ENCODE measurements at places on chromosomes 16 and 17.
A peak's percentile ranks its signal among the peaks of the same experiment; 100 is the strongest.

DNA sequence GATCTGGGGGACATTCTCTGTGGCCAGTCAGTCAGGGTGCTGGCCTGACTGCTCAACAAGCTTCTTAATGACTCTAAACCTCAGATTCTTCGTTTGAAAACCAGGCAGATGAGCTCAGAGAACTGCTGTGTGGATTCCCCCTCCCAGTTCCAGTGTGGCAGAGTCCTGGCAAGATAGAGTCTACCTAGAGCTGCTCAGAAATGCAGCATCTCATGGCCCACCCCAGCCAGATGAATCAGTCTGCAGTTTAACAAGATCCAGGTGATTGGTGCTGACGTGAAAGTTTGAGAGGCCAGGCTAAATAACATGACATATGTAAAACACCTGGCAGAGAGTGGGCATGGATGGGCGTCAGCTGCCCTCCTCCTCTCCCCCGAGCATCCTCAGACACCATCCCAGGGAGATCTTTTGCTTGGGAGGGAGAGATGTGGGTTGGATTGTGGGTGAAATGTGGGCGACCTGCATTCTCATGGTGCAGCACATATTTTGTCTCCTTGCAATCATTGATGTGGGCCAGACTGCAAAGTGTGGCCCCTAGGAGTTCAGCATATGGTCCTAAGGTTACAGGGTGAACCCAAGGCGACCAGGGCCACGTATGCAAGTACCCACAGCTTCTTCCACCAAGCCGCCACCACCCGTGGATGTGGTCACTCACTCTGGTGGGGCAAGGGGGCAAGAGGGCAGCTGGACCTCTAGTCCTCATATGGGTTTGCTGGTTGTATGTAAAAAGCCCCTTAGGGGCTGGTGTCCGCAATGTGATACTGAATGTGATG lies 19.5 kb downstream of the SOCS3 start:
- no peak for DNase-seq

- DNase-seq, result no peak
Measured at GRCh38 chr17:38508570-38508950, 80.3 kb downstream of the ARHGAP23 start.

- no peak for DNase-seq
Measured at GRCh38 chr17:61400066-61400716, 548 bp downstream of the TBX2 start.

GRCh38 chr17:42647778-42648177 lies 11.3 kb upstream of the TUBG2 start:
- DNase-seq, result no peak

DNA sequence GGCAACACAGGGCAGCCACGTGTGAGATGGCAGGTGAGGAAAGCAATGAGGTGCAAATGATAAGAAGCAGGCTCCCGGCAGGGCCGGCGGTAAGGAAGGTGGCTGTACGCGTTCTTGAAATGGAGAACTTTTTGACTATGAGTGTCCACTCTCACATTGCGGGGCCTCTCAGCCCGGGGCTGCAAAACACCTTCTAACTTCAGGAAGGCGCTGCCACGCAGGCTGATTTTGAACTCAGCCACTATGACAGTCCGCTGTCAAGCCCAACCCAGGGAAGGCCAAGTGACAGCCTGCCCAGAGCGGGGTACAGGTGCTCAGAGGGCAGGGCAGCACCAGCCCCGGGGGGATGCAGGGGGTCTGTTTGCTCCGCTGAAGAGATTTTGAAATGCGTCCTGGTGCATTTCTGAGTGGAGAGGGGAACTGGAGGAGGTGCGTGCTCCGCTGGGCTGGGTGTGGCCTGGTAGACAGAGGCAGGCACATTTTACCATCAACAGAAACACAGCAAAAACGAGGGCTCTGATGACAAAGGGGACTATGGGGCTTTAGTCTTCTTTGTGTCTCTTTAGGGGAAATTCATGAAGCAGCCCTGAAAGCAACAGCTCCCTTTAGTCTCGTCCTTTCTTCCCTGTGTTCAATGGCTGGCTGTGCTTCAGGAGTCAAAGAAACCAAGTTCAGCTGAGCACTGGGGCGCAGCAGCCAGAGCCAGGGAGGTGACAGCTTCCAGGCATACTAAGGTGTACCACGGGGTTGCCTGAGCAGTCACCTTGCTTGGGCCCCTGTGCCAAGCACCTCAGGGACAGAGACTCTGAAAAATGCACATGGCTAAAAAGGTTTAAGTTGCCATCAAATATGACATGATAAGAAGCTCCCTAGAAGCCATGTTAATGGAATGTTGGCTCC lies 14.6 kb upstream of the SREBF1 start:
- DNase-seq, result no peak

GRCh38 chr16:9047689-9048301 lies 43.6 kb upstream of the HAPSTR1 start:
- DNase-seq, result peak; percentile 73

DNA sequence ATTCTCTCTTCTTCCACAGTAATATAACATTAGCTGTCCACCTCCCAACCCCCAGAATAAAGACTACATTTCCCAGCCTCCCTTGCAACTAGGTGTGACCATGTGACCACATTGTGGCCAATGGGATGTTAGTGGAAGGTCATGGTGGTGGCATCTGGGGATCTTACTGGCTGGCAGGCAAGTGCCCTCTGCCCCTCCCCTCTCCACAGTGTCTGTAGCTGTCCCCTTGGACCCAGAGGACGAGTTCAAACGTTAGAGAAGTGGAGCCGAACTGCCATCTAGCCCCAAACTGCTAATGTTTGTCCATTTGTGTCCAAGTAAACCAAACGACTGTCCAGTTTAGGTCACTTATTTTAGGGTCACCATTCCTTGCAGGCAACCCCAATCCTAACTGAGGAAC lies 26.6 kb upstream of the KCNG4 start:
- no peak for DNase-seq

DNA sequence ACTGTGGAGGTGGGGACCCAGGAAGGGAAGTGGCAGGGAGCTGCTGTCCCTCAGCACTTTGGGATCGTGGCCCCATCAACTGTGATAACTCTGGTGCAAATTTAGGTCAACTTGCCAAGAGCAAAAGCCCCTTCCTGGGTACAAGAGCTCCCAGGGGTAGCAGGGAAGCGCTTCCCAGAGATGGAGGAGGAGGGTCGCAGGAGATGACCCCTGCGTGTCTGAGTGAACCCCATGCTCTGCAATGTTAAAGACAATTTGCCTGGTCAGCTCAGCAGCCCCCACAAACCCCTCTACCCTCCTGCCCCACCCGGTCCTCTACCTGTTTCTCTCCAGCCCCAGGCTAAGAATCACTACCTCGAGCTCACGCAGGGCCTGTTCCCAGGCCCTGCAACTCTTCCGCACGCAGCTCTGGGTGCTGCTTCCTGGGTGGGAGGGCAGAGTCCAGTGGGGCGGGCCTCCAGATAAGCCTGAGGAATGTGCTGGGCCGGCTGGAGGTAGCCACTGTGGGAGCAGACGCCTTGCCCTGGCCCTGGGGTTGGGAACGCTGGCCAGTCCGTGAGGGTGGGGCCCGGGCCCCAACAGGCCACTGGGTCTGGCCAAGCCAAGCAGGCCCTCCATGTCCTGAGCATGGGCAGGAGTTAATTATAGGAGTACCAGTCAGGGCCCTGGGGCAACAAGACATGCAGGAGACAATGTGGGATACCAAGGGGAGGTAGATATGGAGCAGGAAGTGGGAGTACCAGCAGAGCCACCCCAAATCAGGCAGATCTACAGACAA lies 6.1 kb downstream of the DOK4 start:
- no peak for DNase-seq

GRCh38 chr16:69822174-69822935 lies 60.2 kb downstream of the WWP2 start:
- DNase-seq, result no peak
